ENCODE measurements at places on chromosomes 1 and 21.

DNA sequence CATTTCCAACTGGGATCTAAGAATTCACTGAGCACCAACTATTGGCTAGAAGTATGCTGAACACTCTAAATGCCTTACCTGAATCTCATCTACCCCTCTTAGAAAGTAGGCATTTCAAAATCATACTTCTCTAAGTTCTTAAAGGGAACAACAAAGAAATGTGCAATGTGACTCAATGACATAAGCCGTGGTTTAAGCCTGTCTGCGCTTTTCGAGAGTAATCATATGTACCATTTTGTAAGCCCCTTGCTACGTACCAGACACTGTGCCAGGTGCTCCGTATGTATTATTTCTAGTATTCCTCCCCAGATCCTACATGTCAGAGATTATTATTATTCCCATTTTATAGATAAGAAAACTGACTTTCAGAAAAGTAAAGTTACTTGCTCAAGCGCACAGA is 454.2 kb downstream of the SETD4 start:
- DNase-seq, result no peak

DNA sequence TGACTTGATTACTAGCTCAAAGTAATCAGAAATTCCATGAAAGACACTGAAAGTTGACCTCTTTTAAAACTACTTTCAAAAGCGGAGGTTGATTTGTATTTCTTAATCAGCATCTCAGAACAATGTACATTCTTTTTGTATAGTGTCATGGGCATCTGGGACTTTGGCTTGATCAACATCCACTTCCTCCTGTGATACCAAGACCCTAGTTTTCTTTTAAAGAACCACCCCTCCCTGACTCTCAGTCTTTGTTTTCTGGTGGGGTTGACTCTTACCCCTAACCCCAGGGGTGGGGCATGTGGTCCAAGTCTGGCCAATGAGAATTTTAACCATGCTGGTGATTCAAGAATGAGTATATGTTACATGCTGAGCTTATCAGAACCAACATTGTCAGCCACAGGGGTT is 21.7 kb upstream of the IRF2BP2 start:
- no peak for DNase-seq

DNA sequence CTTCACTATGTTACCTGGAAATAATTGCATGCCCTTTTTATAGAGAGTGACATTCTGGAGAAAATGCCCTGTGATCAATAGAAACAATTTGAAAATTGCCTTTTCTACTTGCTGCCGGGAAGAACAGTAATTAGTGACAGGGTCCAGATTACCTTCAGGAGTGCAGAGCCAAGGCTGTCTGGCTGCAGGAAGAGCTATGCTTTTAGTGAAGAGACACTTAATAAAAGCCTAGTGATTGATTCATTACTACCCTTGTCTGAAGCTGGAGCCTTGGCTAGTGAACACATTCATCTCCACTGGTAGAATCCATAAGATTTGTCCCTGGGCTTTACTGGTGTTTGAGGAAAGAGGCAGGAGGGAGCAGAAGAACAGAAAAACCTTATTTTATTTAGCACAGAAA is 12.9 kb upstream of the DNASE2B start:
- DNase-seq, result no peak

- no peak for DNase-seq
Observed at GRCh38 chr1:168482106-168482505, 61.7 kb downstream of the XCL2 start.

DNA sequence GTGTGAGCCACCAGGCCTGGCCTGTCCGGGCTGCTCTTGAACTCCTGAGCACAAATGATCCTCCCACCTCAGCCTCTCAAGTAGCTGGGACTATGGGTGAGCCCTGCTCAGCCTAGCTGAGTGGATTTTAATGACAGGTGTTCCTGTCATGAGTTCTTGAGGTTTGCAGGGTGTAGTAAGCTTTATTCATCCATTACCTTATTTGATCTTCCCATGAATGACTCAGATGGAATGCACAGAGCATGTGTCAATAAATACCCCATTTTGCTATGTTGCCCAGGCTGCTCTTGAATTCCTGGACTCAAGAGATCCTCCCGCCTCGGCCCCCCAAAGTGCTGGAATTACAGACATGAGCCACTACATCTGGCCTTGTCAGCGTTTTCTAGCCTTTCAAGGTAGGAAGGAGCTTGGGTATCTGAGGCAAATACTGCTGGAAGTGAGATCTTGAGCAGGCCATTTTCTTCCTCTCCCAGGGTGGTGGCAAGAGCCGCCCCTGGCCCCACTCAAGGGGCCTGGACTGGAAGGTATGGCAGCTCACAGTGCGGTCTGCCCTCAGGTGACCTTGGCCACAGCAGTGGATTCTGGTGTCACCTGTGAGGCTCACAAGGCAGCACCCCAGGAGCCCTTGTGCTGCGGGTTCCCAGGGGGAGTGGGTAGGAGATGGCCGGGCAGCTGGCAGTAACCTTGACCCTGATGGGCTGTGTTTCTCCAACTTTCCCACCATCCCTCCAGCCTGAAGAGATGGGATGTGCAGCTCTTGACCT is 20.0 kb downstream of the PIK3CD start:
- DNase-seq, result no peak

- no peak for DNase-seq
Observed at GRCh38 chr21:38789275-38789674, 16.5 kb upstream of the ETS2 start.

- no peak for DNase-seq
Observed at GRCh38 chr1:159753386-159753785, 27.4 kb upstream of the DUSP23 start.

DNA sequence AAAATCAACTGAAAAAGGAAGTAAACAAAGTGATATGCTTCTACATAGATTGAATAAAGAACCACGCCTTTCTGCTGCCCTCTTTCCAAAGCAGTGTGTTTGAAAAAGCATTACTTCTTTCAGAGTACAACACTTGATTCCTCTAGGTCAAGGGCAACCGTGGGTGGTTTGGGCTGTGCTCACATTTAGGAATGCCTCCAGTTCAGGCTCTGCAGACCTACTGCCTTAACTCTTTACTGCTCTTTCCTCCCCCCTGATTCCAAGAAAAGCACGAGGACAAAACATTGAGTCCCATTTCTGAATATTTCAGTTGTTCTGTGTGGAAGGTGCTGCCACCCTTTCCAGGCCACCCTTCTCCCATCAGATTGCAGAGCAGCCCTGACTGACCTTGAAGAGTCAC is 45.2 kb downstream of the ADAMTS1 start:
- no peak for DNase-seq

DNA sequence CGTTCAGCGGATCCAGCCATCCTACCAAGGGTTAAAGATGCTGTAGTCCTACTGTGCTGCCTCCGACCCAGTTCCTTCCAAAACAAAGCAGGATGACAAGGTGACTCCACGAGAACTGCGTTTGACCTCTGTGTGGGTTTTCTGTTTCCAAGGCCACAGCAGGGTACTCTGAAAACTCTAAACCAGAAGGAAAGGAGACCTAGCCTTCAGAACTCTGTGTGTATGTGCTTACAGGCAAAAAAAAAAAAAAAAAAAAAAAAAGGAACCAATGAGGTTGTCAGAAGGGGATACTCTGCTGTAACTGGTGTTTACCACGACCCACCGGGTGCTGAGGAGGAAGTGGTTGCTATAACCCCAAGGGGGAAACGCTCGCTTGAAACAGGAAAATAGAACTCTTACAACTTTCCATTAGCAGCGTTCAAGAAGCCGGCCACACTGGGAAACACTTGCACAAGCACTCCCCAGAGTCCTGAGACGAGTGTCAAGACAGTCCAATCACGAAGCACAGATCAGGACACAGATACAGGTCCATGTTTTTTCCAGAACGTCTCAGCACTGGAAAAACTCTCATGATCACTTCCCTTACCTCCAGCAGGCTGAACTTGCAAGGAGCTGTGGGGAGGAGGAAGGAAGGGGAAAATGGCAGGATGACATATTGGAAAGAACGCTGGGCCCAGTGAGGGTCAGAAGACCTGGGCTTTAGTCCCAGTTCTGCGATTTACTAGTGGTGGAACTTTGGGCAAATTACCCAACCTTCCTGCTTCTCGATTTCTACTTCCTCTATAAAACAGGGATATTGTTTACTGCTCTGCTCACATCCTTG is 64.0 kb downstream of the ITPKB start:
- no peak for DNase-seq

DNA sequence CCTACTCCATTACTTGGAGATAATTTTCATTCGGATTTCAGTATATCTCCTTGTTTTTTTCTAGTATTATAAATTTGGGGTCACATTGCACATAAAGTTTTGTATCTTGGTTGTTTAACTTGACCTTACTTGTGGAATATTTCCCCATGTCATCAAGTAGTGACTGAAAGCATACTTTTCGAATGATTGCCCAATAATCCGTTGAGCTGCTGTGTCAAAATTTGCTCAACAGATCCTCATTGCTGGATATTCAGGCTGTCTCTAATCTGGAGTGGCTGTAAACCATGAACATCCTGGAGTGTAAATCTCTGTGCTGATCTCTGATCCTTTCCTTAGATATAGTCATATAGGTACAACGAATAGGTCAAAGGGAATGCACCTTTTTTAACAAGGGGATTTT is 4.9 kb downstream of the NIPAL3 start:
- DNase-seq, result no peak

DNA sequence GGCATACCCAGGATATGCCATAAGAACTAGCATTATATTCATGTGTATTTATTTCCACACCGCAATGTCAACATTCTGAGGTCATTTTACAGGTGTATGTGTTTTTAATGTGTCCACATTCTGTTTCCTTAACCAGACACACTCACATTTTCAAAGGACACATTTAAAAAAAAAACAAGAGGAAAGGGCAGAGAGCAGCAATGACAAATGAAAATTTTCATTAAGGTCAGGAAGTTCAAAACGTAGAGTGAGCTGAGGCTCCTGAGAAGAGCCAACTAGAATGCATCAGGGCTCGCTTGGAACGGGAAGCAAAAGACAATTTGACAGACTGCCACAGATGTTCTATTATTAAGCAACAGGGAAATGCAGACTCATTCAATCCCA is 4.8 kb upstream of the GNPAT start:
- DNase-seq, result no peak

- no peak for DNase-seq
Observed at GRCh38 chr1:91753878-91754277, 132.1 kb downstream of the TGFBR3 start.

- no peak for DNase-seq
Observed at GRCh38 chr1:100746542-100746932, 27.0 kb downstream of the VCAM1 start.

DNA sequence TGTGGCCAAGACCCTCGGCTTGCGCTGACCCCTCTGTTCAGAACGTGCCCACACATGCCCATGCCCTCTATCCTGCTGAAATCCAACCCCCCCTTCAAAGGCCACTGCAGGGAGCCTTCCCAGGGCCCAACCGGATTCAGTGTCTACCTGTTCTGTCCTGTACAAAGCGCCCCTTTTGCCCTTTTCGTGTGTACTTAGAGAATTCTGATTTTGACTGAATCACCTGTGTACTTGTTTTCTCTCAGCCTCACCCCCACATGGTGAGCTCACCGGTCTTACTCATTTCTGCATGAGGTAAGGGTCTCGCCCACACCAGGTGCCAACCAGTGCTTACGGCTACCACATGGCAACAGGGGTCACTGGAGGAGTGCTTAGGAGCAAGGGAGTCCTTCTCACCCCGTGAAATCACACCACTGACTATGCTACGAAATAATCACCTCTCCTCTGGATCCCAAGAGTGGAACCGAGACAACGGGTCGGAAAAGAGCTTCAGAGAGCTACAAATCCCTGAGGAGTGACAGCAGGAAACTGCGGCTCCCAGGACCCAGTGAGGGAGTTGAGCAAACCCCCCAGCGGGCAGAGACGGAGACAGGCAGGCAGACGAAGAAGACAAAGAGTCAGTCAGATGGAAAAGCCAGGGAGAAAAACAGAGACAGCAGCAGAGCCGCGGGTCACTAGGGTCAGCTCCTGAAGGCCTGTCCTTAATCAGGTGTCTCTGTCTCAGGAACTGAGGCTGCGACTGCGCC is 2.1 kb upstream of the S100A2 start:
- no peak for DNase-seq

DNA sequence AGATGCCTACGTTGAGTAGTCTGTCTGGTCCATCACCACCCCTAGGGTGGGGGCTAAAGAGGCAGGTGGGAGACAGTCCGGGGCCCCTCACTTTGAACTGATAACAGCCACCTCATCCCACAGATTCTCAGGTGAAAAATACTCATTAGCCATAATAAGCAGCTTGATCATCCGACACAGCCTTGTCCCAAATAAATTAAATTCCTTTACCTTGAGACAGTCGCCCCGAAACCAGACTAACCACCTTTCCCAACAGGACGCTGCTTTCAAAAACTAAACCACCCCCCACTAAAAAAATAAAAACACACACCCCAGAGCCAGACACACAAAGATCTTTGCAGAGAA is 103.3 kb downstream of the CASZ1 start:
- DNase-seq, result no peak

GRCh38 chr1:43065616-43066399 is 106.3 kb downstream of the EBNA1BP2 start:
- DNase-seq, result no peak

DNA sequence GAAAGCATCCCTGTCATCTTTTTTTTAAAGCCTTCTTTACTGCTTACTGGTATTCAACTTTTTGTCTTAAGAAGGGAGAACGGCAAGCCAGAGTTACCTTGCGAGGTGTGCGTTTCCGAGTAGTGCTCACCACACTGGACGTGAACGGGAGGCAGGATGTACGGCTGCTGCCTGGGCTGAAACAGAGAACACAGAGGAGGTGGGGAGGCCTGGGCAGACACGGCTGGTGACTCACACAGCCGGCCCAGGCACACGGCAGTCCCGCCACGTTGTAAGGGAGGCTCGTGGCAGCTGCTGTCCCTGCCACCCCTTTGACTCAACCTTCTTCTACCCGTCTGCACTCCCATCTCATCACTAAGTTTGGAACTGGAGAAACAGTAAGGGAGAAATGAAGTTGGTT is 105.8 kb downstream of the SMYD2 start:
- DNase-seq, result no peak

- DNase-seq, result no peak
Observed at GRCh38 chr21:44337941-44338895, 972 bp downstream of the CFAP410 start.

DNA sequence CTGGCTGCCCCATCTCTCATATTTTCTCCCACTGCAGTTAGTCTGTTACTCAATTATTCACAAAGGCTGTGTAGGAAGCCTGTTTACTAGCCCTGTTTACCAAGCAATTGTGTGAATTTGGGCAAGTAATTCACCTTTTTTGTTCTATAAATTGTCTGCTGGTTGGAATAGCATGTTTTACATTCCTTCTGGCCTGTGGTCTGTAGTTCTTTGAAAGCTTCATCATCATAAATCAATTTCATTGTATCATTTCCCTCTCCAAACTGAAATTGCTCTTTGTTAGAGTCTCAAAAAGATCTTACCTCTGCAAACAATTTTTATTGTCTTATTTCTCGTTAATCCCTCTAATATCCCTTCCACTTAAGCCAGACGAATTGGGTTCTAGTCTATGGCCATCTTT is 1059.5 kb upstream of the ADGRL4 start:
- no peak for DNase-seq

DNA sequence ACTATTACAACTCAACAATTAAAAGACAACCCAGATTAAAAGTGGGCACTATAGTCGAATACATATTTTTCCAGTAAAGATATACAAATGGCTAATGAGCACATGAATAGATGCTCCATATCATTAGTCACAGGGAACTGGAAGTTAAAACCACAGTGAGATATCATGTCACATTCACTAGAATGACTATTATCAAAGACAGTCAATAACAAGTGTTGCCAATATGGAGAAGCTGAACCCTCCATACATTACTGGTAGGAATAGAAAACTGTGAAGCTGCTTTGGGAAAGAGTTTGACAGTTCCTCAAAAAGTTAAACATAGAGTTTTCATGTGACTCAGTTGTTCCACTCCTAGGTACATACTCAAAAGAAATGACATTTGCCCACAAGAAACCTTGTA is 30.6 kb upstream of the MRPS6 start:
- no peak for DNase-seq

Measured in amniotic stem cell (primary cell).